Muscle of arm (tissue), 14 donors: ENCODE measurements at places on chromosomes 16 and 17.
A peak's percentile ranks its signal among the peaks of the same experiment; 100 is the strongest.

GRCh38 chr17:9249245-9249953, 228.1 kb downstream of the NTN1 start:
- no peak for DNase-seq

DNA sequence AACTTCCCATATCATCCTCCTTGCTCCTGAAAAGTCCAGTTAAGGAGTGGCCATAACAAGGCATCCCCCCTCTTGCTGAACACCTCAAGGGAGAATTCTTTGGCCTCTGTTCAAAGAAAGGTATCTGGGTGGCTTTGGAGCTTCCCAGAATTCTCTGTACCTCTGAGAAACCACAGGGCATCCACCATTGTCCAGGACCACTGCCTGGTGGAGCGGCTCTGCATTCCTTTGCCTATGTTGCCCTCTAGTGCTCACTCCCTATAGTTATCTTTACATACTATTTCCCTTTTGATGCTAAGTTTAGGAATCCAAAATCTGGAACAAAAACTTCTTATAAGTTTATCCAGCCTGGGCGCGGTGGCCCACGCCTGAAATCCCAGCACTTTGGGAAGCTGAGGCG, 30.3 kb downstream of the CHD9NB start:
- DNase-seq: peak; percentile 62

DNA sequence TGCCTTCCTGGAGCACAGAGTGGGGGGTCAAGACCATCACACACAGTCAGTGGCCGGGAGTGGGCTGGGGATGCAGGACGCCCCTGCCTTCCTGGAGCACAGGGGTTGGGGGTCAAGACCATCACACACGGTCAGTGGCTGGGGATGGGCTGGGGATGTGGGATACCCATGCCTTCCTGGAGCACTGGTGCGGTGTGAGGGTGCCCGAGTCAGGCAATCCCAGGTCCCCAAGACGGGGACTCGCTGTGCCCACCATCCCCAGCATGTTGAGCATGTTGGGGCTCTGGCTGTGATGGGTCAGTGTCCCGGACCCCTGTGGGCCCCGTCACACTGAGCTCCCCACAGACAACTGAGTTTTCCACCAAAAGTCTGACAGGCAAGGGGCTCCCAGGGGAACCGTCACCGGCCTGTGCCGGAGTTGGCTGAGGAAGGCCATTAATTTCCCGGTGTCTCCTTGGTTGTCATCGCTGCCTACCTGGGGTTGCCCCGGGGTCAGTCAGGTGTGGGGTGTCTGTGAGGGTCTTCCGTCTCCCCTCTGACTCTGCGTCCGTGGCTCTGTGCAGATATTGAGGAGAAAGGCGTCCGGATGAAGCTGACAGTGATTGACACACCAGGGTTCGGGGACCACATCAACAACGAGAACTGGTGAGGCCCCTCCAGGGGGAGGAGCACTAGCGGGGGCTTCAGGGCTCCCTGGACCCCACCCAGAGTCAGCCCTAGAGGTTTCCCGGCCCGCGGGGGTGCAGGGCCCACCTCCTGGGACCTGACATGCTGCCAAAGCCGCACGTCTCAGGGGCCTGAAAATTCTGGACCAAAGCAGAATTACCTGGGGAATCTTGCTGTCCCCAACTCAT, 347.1 kb downstream of the SEC14L1 start:
- no peak for DNase-seq

DNA sequence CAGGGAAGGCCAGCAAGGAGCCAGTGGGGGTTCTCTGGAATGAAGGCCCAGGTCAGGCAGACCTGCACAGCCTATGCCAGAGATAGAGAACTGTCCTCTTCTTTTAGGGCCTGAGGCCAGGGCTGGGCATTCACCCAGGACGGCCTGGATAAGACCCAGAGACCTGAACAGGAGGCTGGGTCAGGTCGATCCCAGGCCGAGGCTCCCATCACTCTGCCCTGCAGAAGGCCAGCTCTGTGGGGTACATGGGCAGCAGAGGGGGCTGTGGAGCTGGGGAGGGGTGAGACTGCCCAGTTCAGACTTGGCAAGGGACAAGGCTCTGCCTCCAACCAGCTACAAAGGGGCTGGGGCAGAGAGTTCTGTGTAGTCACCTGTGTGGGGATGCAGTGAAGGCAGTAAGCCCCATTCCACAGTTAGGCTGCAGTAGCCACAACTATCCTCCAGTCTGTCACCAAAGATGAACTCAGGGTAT, 14.6 kb downstream of the HSD11B2 start:
- no peak for DNase-seq

- DNase-seq: peak; percentile 7
Observed at GRCh38 chr17:63082273-63082861, 116.3 kb downstream of the TANC2 start.

GRCh38 chr17:69819316-69820087, 255.5 kb upstream of the KCNJ16 start:
- no peak for DNase-seq

DNA sequence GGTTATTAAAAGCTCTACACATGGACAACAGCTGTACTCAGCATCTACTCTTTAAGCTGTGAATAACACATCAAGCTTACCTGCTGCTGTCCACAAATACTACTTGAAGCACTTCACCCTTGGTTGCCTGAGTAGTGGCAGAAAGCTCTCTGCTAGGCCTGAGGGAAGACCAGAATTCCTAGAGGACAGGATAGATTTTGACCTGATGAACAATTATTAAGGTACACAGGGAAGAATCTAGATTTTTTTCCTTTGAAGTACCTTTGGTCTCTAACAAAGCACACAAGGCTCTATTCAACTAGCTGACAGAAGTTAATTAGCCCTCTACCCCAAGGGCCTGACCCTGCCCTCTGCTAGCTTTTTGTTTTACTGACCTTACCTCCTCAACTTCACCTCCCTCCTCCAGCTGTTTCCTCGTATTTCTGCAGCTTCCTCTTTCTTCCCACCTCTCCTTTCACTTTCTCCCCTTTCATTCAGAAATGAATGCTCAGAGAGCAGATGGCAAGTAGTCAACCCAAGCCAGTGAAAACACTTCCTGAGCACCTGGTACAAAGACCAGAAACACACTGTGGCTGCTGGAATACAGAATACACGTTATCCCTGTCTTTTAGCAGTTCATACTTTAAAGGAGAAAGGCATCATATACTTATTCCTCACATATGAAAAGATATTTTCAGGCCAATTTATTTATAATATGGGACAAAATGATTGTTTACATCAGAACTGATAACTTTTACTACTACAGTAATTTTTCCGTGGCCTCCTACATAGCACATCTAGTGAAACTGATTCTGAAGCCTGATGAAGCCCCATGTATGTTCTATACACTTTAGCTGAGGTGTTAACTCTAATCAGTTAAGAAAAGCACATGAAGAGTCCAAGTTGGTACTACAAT, 5.7 kb upstream of the VEZF1 start:
- DNase-seq: no peak

DNA sequence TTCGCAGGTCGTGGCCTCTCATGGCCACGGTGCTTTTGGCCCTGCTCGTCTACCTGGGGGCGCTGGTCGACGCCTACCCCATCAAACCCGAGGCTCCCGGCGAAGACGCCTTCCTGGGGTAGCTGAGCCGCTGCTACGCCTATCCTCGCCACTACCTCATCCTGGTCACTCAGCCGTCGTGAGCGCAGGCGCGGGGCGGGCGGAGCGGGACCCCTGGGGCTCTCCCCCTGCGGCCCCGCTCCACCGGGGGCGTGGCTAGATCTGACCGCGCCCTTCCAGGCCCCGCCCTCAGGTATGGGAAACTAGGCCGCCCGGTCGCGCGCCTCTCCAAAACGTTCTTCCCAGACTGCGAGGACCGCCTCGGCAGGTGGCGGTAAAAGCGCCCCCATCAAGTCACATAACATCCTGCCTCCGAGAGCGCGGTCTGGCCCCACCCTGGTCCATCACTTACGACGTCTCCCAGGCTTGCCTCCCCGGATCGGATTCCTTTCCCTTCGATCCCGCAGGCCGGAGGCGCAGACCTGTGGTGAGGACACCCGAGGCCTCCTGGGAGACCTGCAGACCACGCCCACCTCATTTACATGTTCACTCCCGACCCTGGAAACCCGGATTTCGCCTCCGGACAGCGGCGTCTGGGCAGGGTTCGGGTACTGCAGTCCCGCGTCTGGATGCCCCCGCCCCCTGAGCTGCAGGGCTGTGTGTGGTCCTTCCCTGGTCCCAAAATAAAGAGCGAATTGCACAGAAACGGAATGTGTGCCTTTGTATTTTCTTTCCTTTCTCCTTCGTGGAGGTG, 91.5 kb upstream of the TMEM97 start:
- no peak for DNase-seq

DNA sequence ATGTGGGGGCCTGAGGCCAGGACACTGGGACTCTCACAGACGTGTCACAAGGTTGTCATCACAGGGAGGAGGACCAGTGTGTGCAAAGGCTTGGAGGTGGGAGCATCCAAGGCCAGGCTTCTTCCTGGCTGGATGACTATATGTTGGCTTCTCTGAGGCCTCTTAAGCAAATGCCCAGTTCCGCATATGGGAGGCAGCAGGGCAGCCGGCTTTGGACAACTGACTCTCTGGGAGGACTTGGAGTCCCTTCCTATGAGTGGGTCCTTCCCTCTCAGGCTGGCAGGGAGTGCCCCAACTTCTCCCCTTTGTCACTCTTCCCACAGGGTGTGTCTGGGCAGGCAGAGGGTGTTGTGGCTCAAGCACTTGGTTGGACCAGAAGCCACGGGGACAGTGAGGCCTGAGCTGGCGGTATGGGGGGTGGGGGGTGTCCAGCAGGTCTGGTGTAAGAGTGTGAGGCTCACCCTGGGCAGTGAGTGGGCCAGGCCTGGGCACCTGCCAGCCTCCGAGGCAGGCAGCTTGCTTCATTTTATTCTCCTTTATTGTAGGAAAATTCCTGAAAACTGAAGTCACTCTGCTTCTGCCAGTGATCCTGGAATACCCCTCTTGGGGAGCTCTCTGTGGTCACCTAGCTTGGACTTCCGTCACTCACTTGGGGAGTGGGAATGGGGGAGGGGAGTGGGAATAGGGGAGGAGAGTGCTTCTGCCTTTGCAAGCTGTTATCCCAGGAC, 14.9 kb downstream of the ADGRG1 start:
- DNase-seq: no peak

DNA sequence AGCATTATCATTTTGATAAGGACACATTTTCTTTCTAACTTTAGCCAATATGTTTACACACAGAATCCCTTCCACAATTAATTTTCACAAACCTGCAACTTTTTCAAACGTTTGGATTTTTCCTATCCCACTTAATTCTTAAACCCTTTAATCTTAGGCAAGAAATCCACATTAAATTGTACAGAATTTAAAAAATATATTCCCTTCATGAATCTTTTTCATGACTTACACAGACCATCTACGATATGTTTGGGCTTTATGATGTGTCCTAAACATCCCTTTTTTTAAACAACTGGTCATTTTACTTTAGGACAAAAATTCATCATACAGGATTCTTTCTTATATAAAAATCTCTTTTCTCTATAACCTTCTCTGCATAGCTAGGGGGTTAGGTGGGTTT, 241.5 kb upstream of the CNTNAP4 start:
- DNase-seq: no peak

DNA sequence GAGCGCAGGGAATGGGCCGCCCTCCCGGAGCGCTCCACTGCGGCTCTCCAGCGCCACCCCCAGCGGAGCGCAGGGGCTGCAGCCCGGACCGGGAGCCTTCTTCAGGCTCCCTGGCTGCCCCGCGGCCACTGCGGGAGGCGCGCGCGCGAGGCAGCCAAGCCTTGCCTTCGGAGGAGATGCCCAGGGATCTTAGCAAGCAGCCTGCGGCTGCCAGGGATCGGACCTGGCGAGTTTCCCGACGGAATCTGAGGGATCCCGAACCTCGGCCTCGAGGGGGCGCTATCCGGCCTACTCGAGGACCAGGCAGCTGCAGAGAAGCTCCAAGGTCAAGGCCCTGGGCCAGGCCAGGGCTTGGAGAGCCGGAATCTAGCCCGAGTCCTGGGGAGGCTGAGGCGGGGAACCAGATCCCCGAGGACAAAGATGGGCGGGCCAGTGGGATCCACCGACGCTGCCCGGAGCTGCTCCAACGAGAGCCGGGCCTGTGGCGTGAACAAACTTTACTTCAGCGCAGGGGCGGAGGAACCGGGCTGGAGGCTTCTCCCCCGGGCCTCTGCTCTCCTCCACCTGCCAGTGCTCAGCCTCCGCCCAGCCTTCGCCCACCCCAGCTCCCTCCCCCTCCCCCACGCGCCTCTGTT, at the start of gene IRX6:
TSS of gene IRX6 (plus strand) at position 567 of the 635 bp plus-strand sequence. CDS start 889 bp downstream, outside the sequence.
- DNase-seq: peak; percentile 28

DNA sequence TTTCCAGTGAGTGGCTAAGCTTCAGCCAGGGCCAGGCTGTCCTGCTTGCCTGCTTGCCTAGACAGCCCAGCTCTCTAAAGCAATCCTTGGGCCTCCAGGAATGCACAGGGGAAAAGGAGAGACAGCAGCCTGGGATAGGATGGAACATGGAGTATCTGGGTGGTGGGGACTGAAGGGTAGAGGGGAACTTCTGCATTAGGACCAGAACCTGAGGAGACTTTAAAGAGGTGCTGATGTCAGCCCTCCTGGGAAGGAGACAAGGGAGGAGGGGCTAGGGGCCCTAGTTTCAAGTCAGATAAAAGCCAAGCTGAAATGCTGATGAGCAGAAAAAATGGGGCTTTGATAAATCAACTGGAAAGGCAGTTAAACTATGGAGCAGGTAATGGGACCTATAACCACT, 1.8 kb downstream of the HOXB7 start:
- no peak for DNase-seq

GRCh38 chr16:85425074-85425662, 188.0 kb upstream of the GSE1 start:
- DNase-seq: no peak

- DNase-seq: no peak
Observed at GRCh38 chr17:69375229-69375628, 39.3 kb upstream of the MAP2K6 start.
